Placental pericyte (primary cell): ENCODE measurements at places on chromosomes 5 and 9. TPM values are rescaled to one million over a fixed set of nuclear protein-coding genes. Genes with fewer than 3 reads are reported as not detected.

Gene PAEP
- total RNA-seq: not detected in 2 replicates

Gene LEAP2
- total RNA-seq: 0.22 and 0.43 TPM in 2 replicates

Gene PCDH1
- 4.2 and 5.3 TPM in 2 replicates for total RNA-seq

Gene ST8SIA4
- total RNA-seq: 3.0 and 15.3 TPM in 2 replicates

Gene PRRX2
- total RNA-seq: 0.14 and 3.7 TPM in 2 replicates

Gene DDX4
- total RNA-seq: not detected in 2 replicates

Gene GABRB2
- total RNA-seq: under 0.01 and 0.43 TPM in 2 replicates

Gene GPX8
- 102 and 145 TPM in 2 replicates for total RNA-seq

Gene ADGRD2
- not detected in 2 replicates for total RNA-seq

Gene STKLD1
- under 0.01 and 0.14 TPM in 2 replicates for total RNA-seq

Gene TMC1
- 0.86 TPM in 1 of 2 replicates, not detected in the other for total RNA-seq

Gene EFCAB9
- not detected in 2 replicates for total RNA-seq

Gene ANKRD31
- total RNA-seq: under 0.01 TPM in 2 replicates

Gene PCSK1
- under 0.01 TPM in 1 of 2 replicates, not detected in the other for total RNA-seq

Gene CHSY3
- 8.3 and 15.6 TPM in 2 replicates for total RNA-seq

Gene TGFBR1
- total RNA-seq: 55.4 and 136 TPM in 2 replicates

Gene ZFP2
- total RNA-seq: under 0.01 and 0.22 TPM in 2 replicates

Gene CARTPT
- total RNA-seq: not detected in 2 replicates

Gene CDKN2A
- total RNA-seq: 16.9 and 18.5 TPM in 2 replicates

Gene IFNB1
- total RNA-seq: not detected in 2 replicates

Gene SMIM3
- total RNA-seq: 56.0 and 110 TPM in 2 replicates

Gene ORM2
- not detected in 2 replicates for total RNA-seq

Gene GLRA1
- not detected in 2 replicates for total RNA-seq

Gene ADAMTSL2
- total RNA-seq: 0.57 and 17.7 TPM in 2 replicates

Gene CTXN3
- not detected in 2 replicates for total RNA-seq

Gene NUTM2G
- total RNA-seq: not detected in 2 replicates

Gene SPATA31A3
- not detected in 2 replicates for total RNA-seq

Gene ADAMTS2
- total RNA-seq: 8.1 and 33.2 TPM in 2 replicates

Gene HEMGN
- total RNA-seq: not detected in 2 replicates

Gene FOXD1
- 2.4 and 23.6 TPM in 2 replicates for total RNA-seq

Gene KCNMB1
- total RNA-seq: not detected in 2 replicates

Gene VCAN
- 200 and 945 TPM in 2 replicates for total RNA-seq

Gene CD74
- total RNA-seq: 1.7 and 2.8 TPM in 2 replicates

Gene SGCD
- 0.88 and 2.9 TPM in 2 replicates for total RNA-seq

Gene PCDHGC5
- 3.9 and 6.6 TPM in 2 replicates for total RNA-seq

Gene PCDHB13
- 0.22 and 0.29 TPM in 2 replicates for total RNA-seq

Gene MAMDC4
- total RNA-seq: 2.0 and 3.5 TPM in 2 replicates

Gene SUSD3
- total RNA-seq: not detected in 2 replicates

Gene NUDT2
- total RNA-seq: 27.8 and 31.1 TPM in 2 replicates

Gene SNX24
- total RNA-seq: 21.0 and 41.1 TPM in 2 replicates
